GM18507 (cell line): ENCODE measurements at places on chromosomes 3 and 15.

GRCh38 chr3:120773932-120774331 is 31.4 kb downstream of the GTF2E1 start:
- DNase-seq = no peak

DNA sequence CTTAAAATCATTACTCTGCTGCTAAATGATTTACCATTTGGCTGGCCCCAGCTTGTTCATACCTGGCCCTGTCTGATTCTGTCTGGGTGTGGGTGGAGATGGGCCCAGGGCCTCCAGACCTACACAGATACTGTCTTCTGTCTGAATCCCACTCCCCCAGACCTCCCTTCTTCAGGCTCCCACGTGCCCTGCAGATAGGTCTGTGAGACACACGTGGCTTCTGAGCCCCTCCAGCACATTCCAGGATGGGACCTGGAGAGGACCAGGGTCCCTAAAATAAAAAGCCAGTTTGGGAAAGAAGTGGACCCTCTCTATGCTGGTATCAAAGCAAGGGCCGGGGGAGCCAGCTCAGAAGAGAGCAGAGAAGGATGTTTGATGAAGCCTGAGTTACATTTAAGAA is 14.6 kb upstream of the CEMIP start:
- no peak for DNase-seq

GRCh38 chr3:181457756-181458155 is 254.0 kb upstream of the SOX2 start:
- no peak for DNase-seq

DNA sequence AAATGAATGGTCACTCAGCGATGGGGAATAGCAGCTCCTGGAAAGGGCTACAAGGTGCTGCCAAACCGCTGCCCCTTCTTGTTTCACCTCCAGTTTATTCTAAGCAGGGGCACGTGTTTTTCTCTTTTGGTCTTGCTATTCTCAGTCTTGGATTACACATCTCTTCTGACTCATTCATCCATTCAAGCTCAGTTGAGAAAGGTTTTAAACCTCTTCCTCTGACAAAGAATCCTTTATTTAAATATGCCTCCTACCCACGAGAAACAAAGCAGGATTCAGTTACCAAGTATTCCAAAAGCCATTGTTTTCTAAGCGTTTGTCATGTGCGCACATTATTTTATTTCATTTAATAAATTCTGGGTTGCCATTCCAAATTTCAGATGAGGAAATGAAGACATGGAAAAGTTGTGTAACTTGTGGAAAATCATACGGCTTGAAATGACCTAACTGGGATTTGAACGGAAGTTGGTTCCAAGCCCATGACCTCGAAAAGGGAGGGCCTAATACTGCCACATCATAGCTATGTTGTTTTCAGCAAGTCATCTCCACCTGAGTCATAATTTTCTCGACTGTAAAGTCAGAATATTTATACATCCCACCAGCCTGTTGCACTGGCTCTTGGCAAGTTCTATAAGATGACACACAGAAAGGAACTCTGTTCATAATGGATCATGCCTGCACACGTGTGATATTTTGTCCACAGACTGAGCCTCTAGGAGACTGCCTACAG is 292.0 kb upstream of the SLCO3A1 start:
- no peak for DNase-seq

GRCh38 chr15:31557899-31558298 is 231.3 kb downstream of the KLF13 start:
- no peak for DNase-seq

DNA sequence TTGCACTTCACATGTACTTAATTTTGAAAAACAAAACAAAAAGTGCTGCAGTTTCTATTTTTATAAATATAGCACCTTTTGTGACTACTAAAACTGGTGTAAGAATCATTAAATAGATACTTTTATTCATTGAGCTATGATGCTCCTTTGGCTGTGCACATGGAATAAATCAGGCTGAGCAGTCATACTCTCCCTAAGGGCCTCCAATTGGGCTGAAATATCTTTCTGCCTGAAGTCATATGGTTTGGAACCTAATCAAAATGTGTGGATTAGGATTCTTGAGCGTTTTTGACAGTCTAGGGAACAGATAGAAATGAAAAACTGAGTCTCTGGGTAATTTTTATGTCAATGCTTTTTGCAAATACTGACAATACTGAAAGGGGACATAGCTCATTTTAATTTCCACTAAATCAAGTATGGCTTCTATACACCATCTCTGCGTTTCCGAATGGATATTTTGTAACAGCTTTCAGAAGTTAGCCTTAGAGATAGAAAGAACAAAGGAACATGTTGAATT is 392.2 kb upstream of the ROBO1 start:
- no peak for DNase-seq

- DNase-seq = no peak
These were observed 89.1 kb downstream of the XXYLT1 start for GRCh38 chr3:195181741-195182469.

- no peak for DNase-seq
These were observed 229.5 kb downstream of the SHQ1 start for GRCh38 chr3:72618739-72619138.

DNA sequence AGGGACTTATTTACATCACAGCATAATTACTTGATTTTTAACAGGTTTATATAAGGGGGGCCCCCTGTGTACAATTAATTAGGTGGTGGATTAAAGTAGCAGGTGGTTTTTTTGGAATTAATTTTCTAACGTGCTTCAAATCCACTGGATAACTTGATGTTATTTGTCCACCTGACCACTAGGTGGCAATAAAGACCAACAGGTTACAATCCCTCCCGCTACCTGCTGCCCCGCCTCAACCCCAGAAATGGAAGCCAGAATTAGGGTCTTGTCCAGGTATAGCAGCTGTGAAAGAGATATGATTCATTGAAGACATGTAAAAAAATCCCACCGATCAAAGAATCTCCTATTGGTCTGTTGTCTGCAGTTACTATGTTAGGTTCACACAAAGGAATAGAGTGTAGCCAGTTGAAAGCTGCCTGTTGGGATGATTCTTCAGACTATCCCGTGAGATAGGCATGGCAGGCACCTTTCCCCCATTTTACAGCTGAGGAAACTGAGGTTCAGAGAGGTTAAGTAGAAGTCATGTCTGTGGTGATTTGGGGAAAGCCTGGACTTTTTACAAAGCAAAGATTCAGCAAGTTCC is 44.0 kb downstream of the MFSD1 start:
- DNase-seq = peak; percentile 32
